Activated CD8-positive, alpha-beta memory T cell treated with anti-CD3 and anti-CD28 coated beads, Interleukin-2, amount 50 U/mL, for 4 hours (primary cell): ENCODE measurements at places on chromosomes 5 and 9.

DNA sequence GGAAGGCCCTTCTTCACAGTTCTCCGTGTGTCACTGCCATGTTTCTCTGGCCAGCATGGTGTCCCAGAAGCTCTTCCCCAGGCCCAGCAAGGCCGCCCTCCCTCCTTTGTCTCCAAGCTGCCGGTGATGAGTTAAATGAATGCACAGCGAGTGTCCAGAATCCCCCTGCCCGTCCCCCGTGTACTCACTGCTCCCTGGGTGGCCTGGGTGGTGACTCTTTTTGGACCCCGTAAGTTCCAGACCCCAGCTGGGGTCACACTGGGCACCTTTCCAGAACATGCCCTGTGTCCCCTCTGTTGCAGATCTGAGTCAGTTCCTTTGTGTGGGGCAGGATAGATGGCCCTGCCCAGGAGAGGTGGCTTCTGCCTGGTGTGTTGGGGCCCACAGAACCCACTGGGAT is 95.0 kb downstream of the MRPL36 start:
- no peak for DNase-seq

GRCh38 chr5:34847056-34847455 is 8.1 kb downstream of the TTC23L start:
- DNase-seq: no peak

- DNase-seq: no peak
These were observed 16.9 kb downstream of the IRF1 start for GRCh38 chr5:132473668-132474067.

- DNase-seq: no peak
These were observed 22.2 kb downstream of the TNFSF8 start for GRCh38 chr9:114908104-114908622.

DNA sequence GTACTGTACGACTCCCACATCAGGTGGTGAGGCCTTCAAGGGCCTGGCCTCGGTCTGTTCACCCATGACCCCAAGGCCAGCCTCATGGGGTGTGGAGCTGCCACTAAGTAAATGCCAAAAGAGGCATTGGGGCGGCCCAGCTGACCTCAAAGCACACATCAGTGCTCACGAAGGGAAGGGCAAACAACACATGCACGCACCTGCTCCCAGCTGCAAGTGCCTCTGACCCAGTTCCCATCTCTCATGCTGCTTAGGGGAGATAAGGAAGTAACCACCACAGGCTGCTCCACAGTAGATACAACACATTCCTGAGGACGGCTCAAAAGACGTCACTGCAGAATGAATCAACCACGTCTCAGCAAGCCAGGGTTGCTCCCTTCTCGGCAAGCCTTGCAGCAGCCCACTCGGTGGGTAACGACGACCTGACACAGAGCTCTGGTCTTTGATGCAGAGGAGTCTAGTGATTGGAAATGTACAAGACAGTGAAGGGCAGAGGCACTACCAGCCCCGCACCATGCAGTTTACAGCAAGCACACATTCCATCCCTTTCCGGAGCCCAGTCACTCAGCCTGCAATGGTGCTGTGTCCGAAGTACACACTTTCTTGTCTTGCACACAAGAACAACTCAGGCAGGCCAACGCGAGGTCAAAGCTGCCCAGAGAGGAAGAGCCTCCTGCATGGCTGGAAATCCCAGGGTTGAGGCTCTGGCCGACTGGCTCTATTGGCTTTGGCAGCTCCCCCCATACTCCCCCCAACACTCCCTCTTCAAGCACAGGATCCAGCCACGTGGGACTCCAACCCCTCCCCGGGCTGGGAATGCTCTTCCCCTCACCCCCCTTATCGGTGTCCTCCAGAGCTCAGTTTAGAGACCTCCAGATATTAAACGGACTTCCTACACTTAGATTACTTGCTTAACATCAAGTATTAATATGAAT is 31.8 kb downstream of the FABP6 start:
- DNase-seq: no peak

DNA sequence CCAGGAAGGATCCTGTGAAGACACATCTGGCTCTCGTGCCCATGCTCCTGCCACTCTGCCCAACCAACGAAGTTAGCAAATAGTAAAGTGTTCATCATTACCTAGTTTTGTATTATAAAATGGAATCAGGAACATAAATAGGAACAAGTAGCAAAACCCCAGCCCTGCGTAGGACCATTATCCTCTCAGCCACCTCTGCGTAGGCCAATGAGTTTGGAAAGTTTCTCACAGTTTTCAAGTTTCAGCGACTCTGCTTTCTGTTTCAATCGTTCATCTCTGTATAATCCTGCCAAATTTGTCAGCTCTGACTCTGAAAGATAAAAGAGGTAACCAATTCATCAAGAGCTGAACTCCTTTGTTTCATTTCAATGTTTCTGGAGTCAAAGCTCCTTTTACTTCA is 10.1 kb upstream of the SPATA24 start:
- DNase-seq: no peak

DNA sequence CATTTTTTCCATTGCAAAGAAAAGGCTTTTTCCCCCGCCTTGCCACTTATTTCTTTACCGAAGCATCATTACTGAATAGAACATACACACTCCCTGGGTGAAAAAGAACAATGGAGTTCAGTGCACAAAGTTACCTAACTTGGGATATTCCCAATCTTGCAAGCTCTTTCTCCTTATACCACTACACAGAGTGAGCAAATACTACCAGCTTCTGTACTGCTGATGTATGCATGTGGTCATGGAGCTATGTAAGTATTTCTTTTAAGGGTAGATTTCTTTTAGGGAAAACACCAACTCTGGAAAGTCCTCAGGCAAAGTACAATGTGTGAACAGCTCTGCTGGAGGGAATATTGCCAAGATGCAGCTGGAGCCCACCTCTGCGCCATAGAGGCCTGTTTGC is 81.1 kb downstream of the AOPEP start:
- no peak for DNase-seq

DNA sequence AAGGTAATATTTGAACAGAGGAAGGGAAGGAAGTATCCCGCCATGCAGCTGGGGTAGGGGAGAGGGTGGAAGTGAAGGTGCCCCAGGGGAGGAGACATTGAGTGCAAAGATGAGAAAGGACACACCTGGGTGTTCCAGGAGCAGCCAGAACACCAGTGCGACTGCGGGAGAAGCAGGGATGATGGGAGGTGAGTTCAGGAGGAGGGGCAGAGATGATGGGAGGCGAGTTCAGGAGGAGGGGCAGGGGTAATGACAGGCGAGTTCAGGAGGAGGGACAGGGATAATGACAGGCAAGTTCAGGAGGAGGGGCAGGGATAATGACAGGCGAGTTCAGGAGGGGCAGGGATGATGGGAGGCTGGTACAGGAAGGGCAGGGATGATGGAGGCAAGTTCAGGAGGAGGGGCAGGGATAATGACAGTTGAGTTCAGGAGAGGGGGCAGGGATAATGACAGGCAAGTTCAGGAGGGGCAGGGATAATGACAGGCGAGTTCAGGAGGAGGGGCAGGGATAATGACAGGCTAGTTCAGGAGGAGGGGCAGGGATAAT is 17.2 kb upstream of the SPOCK1 start:
- no peak for DNase-seq

GRCh38 chr5:79720096-79720495 is 30.5 kb downstream of the CMYA5 start:
- DNase-seq: no peak

- DNase-seq: no peak
These were observed 89.8 kb upstream of the ELL2 start for GRCh38 chr5:96051401-96051830.
